Esophagus squamous epithelium (tissue), 5 donors: ENCODE measurements at places on chromosomes 13 and 19.
A peak's percentile ranks its signal among the peaks of the same experiment; 100 is the strongest.

GRCh38 chr19:16015805-16016173, 60.5 kb upstream of the TPM4 start:
- no peak for DNase-seq

DNA sequence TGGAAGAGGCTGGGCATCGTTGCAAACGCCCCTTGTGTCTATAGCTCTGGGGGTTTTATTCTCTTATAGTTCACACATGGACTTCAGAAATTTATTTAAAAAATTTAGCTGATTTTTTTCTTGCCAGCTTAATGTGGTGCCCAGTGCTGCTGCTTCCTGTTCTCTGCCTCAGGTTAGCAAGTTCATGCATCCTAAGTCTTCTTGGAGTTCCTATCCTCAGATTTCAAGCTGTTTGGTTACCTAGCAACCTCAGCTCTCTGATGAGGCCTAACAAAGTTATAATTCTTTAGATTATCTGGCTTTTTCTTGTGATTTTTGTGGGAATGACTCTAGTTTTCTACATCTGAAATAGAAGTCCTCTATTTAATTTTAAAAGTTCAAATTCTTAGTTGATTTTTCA, 250.9 kb downstream of the MAB21L1 start:
- no peak for DNase-seq

- DNase-seq: peak; percentile 61
Observed at GRCh38 chr19:4123615-4124568, at the start of gene MAP2K2. MAP2K2 (minus strand) TSS chr19:4124122; CDS start chr19:4123875, 247 bp downstream.

DNA sequence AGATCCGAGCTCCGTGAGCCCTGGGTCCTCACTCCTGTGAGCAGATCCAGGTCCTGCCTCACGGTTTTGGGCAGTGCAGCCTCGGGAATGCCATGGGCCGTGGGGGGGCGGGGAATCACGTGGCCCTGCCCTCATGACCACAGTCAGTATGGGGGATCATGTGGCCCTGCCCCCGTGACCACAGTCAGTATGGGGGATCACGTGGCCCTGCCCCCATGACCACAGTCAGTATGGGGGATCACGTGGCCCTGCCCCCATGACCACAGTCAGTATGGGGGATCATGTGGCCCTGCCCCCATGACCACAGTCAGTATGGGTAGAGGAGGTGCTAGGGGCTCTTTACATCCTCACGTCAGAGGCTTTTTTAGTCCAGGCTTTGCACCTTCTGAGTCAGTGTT, 64.3 kb upstream of the F7 start:
- no peak for DNase-seq

- DNase-seq: no peak
Observed at GRCh38 chr13:40428354-40428753, 238.1 kb downstream of the FOXO1 start.

- no peak for DNase-seq
Observed at GRCh38 chr13:100434010-100434763, 154.4 kb downstream of the GGACT start.

DNA sequence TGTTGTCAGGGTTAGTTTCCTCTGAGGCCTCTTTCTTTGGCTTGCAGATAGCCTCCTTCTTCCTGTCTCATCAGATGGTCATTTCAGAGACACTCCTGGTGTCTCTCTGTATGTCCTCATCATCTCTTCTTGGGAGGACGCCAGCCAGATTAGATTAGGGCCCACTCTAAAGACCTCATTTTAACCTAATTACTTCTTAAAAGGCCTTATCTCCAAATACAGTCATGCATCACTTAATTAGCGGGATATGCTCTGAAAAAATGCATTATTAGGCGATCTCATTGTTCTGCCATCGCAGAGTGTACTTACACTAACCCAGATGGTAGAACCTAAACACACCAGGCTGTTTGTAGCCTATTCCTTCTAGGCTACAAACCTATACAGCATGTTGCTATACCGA, 89.0 kb downstream of the CDK8 start:
- DNase-seq: no peak

DNA sequence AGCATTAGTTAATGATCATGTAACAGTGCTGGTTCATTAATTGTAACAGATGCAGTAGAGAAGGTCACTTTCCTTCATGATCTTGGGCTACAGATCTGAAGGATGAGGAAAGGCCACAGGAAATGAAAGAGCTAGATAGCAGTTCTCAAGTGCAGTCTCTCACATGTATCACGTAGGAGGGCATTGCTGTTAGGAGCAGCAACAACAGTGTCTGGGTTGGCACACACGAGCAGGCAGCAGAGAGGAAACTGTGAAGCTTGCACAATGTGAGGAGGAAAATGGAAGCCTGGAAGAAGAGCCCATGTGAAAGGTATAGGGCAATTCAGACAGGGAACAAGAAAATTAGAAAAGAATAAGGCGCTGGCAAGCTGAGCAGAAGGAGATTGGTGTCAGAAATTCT, 1741.5 kb downstream of the PCDH9 start:
- no peak for DNase-seq

DNA sequence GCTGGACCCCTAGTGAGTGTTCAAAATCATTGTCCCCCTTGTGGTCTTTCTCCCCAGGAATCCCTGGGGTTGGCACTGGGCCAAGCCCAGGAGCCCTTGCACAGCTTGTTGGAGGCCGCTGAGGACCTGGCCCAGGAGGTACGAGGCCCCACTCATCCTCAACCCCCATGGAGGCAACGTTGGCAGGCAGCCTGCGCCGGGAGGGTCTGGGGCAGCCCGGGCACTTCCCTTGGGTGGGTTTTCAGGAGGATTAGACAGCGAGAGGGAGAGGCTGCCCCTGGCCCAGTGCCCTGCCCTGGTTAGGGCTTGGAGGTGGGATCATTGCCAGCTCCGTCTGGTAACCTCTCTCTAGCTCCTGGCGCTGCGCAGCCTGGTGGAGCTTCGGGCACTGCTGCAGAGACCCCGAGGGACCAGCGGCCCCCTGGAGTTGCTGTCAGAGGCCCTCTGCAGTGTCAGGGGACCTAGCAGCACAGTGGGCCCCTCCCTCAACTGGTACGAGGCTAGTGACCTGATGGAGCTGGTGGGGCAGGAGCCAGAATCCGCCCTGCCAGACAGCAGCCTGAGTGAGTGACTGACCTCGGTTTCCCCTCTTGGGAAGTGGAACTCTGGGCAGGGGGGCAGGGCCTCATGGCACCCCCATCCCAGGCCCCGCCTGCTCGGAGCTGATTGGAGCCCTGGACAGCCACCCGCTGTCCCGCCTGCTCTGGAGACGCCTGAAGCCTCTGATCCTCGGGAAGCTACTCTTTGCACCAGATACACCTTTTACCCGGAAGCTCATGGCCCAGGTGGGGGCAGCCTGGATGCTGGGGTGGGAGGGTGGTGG, 3.0 kb downstream of the ABCA7 start:
- DNase-seq: no peak

DNA sequence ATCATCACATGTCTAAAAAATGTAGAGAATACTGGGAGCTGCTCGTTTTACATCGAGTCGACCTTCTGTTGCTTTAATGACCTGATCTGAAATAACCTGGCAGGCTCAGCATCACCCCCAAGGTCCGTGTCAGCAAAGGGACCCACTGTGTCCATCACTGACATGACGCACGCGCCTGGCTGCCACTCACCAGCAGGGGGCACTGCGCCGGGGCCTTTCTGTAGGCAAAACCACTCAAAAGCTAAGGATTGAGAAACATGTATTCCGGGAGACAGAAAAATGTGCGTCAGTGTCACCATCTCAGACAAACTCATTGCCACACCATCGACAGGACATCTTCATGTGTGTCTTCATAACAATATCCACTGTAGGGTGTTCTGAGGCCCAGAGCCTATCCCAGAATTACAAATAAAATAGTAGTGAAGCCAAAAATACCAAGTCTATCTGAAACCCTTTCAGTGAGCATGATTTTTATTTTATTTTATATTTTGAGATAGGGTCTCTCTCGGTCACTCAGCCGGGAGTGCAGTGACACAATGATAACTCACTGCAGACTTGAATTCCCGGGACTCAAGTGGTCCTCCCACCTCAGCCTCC, 130.3 kb upstream of the LSM14A start:
- no peak for DNase-seq

- no peak for DNase-seq
Observed at GRCh38 chr19:49878744-49879070, 1.2 kb downstream of the TBC1D17 start.

- DNase-seq: no peak
Observed at GRCh38 chr13:94177041-94177440, 302.4 kb downstream of the DCT start.

DNA sequence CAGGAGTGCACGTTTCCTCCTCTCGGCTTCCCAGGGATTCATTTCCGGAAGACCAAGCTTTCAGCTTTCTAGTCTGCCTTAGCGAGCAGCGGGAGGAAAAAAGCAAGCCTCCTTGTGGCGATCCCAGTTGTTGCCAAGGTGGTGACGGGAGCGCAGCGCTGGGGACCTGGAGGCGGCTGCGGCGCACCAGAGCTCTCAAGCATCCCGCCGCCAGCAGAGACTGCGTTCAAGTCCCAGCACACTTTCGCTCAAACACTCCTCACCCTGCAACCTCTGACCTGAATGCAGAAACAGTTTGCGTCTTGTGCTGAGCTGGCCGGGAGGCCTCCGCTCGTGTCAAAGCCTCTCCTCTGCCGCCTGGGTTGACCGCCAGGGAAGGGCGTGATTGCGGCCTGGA, 4.9 kb downstream of the GSX1 start:
- DNase-seq: no peak

DNA sequence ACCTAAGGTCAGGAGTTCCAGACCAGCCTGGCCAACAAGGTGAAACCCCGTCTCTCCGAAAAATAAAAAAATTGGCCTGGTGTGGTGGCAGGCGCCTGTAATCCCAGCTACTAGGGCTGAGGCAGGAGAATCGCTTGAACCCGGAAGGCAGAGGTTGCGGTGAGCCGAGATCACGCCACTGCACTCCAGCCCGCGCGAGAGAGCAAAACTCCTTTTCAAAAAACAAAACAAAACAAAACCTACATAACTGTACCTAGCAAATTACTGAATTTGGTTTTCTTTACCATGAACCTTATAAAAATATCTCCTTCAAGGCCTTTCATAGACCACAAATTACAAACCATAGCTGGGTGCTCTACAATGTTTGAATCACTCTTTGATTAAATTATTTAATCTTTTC, 760 bp downstream of the ZNF91 start:
- DNase-seq: no peak
